ENCODE measurements at places on chromosomes 11 and 22.

DNA sequence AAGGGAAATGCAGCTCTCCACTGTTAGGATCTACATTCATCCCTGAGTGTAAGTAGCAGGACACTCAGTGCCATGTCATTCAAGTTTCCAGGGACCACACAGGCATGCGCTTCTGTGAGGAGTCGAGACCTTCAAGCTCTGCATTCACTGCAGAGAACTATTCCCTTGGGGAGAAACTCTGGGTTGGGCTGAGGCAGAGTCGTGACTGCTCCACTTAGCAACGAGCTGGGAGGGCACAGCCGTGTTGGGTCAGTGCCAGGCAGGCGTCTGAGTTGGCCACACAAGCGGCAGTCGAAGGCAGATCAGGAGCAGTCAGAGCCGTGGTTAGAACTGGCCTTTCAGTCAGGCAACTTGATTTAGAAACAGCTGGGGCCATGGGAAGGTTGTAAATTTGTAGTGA, 14.7 kb downstream of the MPEG1 start:
- no peak for DNase-seq

DNA sequence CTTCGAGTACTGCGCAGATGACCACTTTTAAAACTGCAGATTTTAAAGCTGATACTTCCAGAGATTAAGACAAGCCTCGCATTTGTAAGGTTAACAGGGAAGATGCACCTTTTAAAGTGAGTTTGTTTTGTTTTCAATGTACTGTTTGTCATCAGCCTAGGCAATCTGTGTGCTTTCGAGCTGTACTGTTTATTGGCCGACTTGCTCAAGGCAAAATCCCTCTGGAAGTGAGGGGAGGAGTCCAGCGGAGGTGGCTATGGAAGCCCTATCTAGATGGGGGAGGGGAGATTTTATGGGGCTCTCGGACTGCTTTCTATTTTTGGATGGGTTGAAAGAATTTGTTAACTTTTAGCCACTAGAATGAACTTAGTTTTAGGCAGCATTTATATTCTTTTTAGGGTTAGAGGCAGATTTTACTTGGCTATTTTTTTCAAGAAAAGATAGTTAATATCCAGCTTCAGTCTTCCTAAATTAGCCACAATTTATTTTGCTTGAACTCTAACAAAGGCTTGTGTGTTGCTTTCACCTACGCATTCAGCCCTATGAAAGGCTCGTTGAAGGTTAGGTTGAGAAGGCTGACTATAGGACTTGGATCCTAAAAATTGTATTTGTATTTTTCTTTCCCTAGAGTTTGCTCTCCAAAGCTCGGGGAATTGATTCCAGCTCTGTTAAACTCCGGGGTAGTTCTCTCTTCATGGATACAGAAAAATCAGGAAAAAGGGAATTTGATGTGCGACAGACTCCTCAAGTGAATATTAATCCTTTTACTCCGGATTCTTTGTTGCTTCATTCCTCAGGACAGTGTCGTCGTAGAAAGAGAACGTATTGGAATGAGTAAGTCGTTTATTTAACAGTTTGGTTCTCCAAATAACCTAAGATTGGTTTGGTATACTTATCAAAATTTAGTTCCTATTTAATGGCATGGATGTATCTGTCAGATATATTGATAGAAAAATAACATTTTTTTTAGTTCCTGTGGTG, 2.1 kb downstream of the WEE1 start:
- DNase-seq, result peak; percentile 62

GRCh38 chr11:86446163-86446923, 71.7 kb downstream of the CCDC81 start:
- no peak for DNase-seq

DNA sequence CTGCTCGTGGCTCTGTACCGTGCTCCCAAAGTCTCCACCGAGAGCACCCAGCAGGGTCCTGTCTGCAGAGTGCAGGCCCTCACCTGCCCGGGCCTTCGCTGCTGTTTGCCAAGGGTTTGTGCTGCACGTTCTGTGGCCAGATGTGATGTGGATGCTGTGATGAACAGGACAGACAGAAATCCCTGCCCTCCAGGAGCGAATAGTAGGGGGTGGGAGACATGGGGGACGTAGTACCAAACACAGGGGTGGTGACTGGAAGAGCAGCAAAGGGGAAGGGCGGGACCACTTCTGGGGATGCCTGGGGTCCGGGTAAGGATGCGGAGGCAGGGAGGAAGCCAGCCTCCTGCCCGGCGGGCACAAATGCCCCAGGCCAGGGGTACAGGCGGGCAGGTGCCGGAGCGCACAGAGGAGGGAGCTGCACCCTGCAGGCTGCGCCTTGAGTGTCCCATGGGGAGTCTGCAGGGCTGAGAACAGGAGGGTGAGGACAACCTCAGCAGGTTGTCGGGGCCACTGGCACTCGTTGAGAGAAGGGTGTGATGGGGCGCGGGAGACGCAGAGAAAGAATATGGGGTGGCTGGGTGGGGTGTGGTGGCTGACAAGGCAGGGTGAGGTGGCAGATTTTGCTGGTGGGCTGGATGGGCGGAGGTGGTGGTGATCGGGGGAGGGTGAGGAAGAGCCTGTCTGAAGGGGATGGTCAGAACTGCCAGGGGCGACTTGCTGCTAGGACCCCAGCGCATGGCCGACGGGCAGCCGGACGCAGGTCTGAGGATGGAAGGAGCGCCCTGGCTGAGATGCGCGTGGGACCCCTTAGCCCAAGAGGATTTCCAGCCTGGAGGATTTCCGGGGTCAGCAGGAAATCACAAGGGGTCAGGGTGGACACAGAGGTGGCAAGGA, 16.3 kb upstream of the CTSD start:
- no peak for DNase-seq

DNA sequence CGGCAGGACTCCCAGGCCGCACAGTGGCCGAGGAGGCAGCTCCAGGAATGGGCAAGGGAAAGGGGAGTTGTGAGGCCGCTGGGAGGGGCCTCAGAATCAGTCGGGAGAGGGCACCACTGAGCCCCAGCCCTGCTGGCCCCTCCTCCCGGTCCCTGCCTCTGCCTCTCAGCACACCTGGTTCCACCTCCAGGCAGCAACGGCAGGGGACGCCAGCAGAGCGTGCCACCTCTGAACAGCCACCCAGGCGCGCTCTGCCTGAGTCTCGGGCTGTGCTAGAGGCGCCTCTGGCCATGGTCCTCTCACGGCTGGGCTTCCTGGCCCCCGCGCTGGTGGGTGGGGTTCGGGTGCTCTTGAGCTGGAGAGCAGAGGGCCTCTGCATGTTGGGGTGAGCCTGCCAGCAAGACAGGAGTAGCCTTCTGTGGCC, 33.0 kb downstream of the MOB2 start:
- DNase-seq, result peak; percentile 56

DNA sequence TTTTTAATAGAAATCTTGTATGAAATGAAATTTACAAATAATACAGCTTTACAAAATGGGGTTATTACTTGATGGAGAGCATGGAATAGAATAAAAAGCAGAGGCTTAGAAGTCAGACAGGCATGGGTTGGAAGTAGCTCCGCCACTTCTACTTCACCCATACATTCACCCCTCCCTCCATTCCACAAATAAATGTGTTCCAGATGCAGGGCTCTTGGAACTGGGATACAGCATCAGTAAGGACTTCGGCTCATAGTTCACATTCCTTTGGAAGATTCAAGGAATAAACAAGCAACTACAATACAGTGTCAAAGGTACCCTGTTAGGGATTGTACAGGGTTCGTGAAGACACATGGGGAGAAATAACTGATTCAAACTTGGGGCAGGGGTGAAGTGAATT, 156.8 kb downstream of the WNT11 start:
- no peak for DNase-seq

- no peak for DNase-seq
These were observed 89.5 kb downstream of the GGTLC2 start for GRCh38 chr22:22733881-22734373.

GRCh38 chr11:2790568-2790921, 90.8 kb upstream of the KCNQ1OT1 start:
- no peak for DNase-seq

- no peak for DNase-seq
These were observed 32.0 kb downstream of the RBFOX2 start for GRCh38 chr22:35996596-35996995.

DNA sequence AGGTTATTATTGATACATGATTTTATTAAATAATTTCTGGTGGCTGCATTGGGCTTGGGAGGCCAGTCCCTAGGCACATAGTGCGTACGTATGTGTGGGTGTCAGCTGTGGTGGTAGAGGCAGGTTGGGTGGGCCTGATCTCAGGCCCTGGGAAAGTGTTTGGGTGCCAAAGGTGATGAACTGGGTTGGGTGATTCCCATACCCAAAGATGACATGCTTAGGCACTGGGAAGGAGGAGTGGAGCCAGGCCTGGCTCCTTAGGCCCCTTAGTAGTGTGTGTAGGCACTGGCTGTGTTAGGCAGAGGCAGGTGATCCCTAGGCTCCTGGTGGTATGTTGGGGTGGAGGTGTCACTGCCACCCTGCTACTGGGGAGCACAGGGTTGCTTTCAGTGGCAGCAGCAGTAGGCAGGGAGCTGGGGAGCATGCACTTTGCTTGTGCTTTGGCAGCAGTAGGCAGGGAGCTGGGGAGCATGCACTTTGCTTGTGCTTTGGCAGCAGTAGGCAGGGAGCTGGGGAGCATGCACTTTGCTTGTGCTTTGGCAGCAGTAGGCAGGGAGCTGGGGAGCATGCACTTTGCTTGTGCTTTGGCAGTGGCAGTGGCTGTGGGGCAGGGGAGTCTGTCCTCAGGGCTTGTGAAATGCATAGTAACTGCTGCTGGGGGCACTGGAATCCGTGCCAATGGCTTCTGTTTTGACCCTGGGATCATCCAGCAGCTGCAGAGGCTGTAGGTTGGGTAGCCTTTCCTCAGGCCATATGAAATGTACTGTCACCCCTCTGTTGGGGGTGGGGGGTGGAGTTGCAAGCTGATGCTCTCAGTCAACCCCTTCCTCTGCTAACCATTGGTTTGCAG, 84.4 kb downstream of the RRM1 start:
- DNase-seq, result no peak

DNA sequence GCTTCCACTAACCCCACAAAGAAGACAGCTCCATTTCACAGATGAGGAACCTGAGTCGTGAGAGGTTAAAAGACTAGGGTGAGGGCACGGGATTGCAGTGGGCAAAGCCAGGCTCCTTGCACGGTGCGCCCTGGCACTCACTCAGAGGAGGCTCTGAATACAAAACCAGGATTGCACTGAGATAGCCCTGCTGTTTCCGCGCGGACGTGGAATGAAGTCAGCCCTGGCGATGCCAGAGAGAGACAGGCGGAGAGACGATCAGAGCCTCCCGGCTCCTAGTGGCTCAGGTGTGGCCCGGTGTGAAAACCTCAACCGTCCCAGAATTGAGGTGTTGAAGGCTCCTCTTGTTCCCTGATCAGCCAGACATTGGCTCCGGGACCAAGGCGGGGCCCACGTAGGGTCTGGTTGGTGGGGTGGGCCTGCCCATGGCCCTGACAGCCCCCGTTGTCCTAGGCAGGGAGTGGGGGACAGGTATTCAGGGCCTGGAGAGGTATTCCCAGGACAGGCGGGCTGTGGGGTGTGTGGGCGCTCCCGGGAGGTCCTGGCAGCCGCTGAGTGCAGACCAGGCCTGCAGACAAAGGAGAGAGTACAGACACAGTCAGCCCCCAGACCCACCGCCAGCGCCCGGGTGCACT, 43.1 kb upstream of the LINC01488 start:
- no peak for DNase-seq

- DNase-seq, result no peak
These were observed 274.4 kb upstream of the SYN3 start for GRCh38 chr22:33332538-33332937.

DNA sequence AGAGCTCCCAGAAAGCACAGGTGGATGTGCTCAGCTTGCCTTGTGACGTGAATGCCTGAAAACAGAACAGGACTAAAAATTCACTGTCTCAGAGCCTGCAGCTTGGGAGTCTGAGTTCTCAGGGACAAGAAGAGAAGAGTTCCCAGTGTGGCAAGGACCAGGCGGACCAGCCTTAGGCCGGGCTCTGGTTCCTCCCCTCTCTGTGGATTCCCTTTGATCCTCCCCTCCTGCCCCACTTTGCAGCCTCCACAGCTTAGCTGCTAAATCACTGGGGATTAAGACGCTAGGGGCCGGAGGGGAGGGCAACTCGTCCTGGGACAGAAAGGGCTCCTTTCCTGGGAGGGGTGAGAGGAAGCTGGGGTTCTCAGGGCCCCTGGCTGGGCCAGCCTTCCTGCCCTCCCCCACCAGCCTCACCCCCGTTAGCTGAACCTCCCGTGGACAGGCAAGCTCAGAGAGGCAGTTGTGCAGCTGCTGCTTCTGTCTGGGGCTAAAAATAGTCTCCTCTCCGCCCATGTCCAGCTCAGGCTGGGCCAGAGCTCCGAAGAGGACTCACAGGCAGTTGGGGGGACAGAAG, 29.9 kb upstream of the JAM3 start:
- no peak for DNase-seq

- no peak for DNase-seq
These were observed 59.1 kb downstream of the IGLL1 start for GRCh38 chr22:23520863-23521440.

- DNase-seq, result no peak
These were observed 93.8 kb upstream of the CLPB start for GRCh38 chr11:72528121-72528520.

- DNase-seq, result no peak
These were observed 35.5 kb upstream of the SLC25A1 start for GRCh38 chr22:19214078-19214473.

DNA sequence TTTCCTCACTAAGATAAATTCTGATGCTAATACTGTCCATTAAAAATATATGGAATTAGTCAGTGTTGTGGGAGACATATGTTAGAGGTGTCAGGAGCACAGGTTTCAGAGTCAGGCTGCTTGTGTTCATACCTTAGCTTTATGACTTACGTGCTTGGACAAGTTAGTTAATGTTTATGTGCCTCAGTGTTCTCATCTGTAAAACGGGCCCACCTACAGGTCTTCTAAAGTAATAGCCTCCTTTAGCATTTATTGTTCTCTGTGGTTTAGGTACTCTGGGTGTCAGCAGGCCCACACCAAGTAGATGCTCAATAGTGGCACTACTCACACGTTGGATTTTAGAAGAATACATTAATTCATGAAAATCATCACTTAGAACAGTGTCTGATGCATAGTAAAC, 308.7 kb upstream of the ZC3H12C start:
- no peak for DNase-seq

DNA sequence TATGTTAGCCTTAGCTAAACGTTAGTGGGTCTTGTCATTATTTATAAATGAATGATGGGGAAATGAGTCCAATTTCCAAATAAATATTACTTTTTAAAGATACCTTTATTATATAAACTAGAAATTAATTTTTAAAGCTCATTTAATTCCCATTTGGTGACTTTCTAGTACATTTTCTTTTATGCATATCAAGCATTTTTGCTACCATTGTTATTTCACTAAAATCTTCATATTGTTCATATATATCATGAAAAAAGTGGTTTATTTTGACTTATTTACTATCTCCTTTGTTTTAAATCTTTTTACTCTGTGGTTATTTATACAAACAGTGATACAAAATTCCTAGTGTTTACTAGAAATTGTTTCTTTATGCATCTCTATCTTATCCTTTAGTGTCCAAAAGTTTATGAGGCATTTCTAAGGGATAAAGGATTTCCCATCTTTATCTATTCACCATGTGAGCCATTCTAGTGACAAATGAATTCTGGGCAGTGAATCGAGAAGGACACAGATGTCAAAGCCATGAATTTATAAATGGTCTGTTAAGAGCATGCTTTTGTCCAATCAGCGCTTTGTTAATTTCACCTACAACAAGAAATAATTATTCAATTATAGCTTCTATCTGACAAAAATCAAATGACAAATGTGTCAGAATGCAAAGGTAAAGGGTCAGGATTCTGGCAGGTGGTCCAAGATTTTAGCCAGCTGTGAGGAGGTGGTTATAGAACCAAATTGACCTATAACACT, 70.6 kb downstream of the PRMT3 start:
- no peak for DNase-seq

- no peak for DNase-seq
These were observed 17.2 kb downstream of the PPFIBP2 start for GRCh38 chr11:7531011-7531410.

All from RWPE1 (cell line).